ENCODE measurements at places on chromosomes 5 and 9.

- no peak for DNase-seq
Measured at GRCh38 chr5:169651526-169651925, 14.5 kb downstream of the DOCK2 start.

GRCh38 chr5:96957254-96958049 lies 21.6 kb downstream of the LNPEP start:
- DNase-seq = no peak

DNA sequence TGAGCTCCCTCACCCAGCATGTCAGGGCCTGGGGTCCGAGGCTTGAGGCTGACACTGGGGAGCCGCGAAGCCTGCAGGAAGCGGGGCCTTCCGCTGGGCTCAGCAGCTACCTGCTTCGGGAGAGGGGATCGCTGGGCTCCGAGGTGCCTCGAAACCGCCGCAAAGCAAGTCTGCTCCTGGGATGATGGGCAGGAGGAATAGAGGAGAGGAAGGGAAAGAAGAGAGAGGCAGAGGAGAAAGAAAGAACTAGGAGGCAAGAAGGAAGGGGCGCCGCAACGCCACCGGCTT lies 1.5 kb upstream of the PRDM12 start:
- DNase-seq = no peak

GRCh38 chr9:93031629-93032430 lies 26.7 kb upstream of the SUSD3 start:
- DNase-seq = no peak

GRCh38 chr5:93511445-93511844 lies 69.6 kb downstream of the NR2F1-AS1 start:
- no peak for DNase-seq

DNA sequence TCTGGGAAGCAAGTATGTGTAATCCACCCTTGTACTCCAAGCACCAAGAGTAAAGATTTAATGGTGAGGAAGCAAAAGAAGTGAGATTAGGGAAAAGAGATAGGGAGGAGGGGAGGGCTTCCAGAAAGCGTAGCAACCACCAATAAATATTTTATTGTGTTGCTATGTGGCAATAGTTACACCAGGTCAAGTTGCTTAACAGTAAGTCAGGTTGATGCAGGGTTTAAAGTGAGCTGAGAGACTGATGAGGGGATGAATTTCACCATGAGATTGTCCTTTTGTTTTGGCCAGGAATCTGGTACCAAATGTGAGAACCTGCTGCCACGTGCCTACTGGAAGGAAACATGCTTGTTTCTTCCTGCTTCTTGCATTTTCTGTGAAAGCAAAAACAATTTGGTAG lies 62.7 kb downstream of the PCSK5 start:
- DNase-seq = no peak

- no peak for DNase-seq
Measured at GRCh38 chr5:147467973-147468508, 41.8 kb downstream of the DPYSL3 start.

DNA sequence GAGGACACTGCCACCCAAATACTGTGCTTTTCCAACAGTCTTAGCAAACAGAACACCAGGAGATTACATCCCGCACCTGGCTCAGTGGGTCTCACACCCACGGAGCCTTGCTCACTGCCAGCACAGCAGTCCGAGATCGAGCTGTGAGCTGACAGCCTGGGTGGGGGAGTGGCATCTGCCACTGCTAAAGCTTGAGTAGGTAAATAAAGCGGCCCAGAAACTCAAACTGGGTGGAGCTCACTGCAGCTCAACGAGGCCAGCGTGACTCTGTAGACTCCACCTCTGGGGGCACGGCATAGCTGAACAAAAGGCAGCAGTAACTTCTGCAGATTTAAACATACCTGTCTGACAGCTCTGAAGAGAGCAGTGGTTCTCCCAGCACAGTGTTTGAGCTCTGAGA lies 28.8 kb downstream of the EPB41L4A start:
- no peak for DNase-seq

DNA sequence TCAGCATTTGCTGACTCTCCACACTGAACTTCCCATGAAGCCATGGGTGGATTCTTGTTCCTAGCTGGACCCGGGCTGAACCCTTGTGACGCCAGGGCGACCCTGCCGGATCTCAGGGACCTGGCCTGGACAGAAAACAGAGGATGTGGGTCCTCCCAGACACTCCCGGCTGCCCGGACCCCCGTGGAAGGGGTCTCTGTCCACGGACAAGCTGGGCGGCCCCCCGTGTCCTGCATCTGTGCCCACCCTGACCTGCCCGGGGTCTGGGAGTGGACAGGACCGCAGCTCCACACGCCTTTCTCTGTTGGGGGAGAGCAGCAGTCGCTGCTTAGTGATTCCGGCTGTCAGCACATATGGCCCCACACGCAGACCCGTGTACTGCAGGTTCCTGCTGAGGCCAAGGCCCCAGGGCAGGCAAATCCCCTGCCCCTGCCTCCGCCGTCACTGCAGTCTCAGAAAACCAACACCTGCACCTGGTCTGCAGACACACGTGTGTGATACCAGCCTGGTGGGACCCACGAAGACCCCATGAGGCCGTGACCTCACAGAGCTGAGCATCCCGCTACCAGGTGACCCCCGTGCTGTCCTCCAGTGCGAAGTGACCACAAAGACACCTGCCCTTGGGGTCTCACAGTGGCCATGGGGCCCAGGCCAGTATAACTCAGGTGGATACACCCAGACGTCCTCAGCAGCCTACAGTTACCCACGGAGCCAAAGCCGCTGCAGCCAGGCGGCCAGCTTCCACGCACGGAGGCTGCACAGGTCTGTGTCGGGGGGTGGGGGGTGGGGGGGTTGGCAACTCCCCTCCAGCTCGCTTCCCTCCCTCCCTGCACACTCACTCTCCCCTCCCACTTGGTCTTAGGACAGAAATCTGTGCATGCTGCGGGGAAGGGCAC lies 50.6 kb downstream of the NKD2 start:
- DNase-seq = no peak

DNA sequence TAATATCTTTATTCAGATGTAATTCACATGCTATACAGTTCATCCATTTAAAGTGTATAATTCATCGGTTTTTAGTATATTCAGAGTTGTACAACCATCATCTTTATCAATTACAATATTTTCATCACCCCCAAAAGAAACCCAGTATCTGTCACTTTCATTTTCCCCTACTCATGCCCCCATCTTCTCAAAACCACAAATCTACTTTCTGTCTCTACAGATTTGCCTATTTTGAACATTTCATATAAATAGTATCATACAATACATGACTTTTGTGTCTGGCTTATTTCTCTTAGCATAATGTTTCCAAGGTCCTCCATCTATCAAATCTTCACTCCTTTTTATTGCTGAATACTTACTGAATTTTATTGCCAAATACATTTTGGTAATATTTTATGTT lies 305.1 kb upstream of the SGCD start:
- DNase-seq = no peak

DNA sequence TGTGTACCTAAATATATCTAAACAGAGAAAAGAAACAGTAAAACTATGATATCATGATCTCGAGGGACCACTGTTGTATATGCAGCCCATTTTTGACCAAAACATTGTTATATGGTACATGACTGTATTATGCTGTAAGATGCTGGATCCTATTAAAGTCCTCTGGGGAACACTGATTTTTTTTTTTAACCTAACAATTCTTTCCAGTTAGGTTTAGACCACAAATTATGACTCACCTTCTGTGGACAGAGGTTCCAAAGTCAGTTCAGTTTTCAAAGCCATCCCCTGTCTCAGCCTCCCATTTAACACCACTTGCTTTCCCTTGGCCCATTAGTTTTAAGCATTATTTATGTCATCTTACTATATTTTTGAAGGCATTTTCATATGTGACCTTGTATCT lies 27.1 kb downstream of the TRMO start:
- no peak for DNase-seq

GRCh38 chr9:138117836-138118235 lies 240.3 kb downstream of the CACNA1B start:
- DNase-seq = no peak

- no peak for DNase-seq
Measured at GRCh38 chr5:155389498-155389897, 375.9 kb downstream of the KIF4B start.

DNA sequence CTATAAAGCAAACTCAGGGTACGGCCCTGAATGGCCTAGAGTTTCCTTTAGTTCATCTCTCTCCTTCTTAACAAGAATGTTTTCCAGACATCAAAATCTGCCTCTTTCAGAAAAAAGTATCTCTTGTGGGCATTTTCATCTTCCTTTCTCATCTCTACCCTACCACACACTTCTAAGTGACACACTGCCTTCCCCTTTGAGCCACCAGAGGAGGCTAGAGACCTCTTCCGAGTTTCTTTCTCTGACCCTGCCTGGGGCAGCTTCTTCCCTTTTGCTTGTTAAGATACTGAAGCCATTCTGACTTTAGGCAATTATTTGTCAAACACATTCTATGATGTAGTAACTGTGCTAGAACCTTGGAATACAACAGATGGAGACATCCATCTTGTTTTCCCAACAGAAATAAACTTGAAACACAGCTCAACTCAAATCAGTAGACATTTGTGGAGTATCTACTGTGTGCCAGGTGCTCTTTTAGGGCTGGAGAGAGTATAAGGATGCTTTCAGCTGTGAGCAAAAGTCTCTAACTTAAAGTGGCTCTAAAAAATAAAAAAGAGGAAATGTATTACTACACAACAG lies 8.6 kb upstream of the SV2C start:
- peak; percentile 54 for DNase-seq

DNA sequence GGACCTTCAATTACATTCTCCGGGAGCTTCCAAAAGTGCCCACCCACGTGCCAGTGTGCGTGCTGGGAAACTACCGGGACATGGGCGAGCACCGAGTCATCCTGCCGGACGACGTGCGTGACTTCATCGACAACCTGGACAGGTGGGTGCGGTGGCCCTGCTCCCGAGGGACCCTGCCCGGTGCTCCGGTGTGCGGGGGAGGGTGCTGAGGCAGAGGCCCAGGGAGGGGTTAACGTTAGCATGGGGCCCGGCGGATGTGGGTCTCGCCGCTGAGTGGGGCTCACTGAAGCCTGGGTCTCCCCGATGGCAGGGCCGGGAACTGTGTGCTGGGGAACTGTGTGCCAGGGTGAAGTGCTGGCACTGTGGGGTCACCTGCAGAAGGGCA lies 10.6 kb upstream of the AJM1 start:
- no peak for DNase-seq

- no peak for DNase-seq
Measured at GRCh38 chr9:129834489-129835127, 467 bp downstream of the C9orf78 start.

DNA sequence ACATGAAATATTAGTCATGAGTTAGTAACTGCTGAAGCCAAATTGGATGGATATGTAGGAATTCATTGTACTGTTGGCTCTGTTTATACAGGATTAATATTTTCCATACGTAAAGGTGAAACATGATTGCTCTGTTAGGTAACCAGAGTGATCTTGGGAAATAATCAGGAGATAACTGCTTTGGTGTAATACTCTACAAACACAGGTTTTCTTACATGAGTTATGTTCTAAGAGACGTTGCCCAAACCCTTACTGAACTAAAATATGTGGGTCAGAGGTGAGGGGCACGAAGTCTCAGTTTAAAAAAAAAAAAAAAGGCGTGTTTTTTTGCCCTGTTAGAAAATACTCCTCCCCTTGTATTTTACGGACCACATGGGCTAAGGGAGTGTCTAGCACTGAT lies 7.8 kb downstream of the DNAJA1 start:
- DNase-seq = no peak

GRCh38 chr5:96075579-96076289 lies 114.1 kb upstream of the ELL2 start:
- no peak for DNase-seq

DNA sequence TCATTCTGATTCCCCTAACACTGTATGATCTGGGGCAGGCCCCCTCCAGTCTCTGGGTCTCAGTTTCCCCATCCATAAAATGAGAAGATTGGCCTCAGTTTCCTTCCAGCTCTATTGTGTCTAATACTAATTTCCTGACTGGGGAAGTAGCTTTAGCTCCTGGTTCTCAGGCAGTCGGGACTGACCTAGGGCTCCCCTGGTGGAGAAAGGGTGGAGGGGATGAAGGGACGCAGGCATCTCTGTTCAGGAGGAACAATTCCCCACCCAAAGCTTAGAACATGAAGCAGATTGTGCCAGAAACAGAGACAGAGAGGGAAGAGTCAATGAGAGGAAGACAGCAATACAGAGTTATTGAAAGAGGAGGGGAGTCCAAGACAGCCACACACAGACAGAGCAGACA lies 14.2 kb upstream of the PTGS1 start:
- no peak for DNase-seq

GRCh38 chr5:104431002-104431620 lies 868.5 kb upstream of the NUDT12 start:
- no peak for DNase-seq

DNA sequence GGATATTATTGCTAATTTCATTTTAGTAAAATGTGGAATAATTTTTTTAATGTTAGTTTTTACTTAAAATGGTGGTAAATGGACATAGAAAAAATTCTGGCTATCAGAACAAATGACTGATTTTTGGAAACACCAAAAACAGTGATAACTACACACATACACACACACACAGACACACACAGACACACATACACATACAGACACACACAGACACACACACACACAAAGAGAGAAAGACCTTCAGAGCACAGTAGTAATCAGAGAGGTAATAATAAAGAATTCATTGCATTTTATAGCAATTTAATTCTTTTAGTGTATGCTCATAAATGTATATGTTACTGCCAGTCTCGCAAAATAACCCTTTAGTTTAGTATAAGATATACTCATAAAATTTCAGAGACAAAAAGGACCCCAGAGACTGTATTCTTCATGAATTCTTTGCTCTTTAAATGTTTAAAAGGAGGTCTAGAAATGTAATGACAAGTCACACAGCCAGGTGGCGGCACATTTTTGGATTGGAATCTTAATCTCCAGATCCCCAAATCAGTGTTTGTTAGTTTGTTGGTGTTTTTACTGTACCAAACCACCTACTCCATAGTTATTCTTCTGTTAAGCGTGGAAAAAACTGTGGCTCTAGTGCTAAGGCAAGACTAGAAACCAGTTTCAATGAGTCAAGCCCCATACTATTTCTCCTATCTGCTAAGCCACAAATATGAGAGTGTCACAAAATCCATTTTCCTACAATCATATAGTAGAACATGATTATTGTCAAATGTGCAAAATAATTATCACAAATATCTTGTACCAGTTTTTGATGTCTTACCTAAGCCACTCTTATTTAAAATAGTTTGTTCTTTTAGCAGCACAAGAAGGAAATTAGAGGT lies 109.9 kb downstream of the EDIL3 start:
- DNase-seq = peak; percentile 21

DNA sequence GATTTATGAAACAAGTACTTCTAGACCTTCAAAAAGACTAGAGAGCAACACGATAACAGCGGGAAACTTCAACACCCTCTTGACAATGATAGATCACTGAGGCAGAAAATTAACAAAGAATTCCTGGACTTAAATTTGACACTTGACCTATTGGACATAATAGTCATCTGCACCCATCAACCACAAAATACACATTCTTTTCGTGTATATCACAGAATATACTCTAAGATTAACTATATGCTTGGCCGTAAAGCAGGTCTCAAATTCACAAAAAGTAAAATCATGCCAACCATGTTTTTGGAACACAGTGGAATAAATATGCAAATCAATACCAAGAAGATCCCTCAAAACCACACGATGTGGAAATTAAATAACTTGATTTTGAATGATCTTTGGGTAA lies 559.4 kb downstream of the DNAH5 start:
- DNase-seq = no peak
